Cerebellum (tissue), 4 donors: ENCODE measurements at places on chromosomes 6 and 20. TPM values are rescaled to one million over a fixed set of nuclear protein-coding genes. Genes with fewer than 3 reads are reported as not detected.

DNA sequence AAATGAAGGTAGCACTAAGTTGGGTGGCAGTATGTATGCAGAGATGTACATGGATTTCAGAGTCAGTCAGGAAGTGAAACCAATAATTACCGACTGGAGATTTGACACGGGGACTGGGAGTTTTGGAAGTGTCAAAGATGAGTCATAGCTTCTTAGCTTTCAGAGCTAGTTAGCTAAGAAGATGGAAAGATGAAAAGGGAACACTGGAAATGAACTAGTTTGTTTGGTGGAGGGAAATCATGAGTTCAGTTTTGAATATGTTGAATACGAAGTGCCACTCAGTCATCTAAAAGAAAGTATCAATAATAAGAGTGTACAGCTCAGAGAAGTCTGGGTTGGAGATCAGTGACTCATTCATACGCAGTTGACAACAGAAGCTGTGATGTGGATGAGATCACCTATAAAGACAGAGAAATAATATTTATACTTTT, 7.5 kb downstream of the ESF1 start:
- no peak for DNase-seq

- DNase-seq: no peak
Measured at GRCh38 chr6:98627129-98627775, 207.1 kb upstream of the POU3F2 start.

DNA sequence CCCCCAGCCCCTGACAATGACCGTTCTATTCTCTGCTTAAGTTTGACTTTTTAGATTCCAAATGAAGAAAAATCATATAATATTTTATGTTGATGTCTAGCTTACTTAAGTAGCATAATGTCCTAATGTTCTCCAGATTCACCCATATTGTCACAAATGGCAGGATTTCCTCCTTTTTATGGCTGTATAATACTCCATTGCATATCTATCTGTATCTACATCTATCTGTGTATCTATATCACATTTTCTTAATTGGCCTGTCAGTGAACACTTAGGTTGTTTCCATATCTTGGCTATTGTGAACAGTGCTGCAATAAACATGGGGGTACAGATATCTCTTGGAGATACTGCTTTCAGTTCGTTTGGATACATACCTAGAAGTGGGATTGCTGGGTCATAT, 7.0 kb upstream of the LRP11 start:
- DNase-seq: no peak

- no peak for DNase-seq
Measured at GRCh38 chr20:60583741-60584140, 625.5 kb downstream of the CDH26 start.

GRCh38 chr6:52909131-52909530, 367 bp downstream of the GSTA3 start:
- DNase-seq: no peak

DNA sequence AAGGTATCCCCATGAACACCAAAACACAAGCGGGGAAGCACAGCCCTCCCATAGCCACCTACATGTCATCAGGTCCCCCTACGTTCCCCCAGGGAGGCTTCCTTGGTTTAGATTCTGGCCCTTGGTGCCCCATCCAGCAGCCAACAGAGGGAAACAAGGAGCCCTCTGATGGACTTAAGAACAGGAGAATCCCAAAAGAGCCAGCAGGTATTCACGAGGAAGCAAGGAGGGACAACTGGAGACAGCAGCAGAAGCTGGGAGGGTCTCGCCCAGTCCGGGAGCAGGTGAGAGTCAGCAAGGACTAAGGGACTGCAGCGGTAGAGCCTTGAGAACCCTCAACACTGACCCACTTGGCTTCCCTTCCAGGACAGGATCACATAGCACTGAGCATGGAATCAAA, 58.4 kb upstream of the TOP1 start:
- no peak for DNase-seq

DNA sequence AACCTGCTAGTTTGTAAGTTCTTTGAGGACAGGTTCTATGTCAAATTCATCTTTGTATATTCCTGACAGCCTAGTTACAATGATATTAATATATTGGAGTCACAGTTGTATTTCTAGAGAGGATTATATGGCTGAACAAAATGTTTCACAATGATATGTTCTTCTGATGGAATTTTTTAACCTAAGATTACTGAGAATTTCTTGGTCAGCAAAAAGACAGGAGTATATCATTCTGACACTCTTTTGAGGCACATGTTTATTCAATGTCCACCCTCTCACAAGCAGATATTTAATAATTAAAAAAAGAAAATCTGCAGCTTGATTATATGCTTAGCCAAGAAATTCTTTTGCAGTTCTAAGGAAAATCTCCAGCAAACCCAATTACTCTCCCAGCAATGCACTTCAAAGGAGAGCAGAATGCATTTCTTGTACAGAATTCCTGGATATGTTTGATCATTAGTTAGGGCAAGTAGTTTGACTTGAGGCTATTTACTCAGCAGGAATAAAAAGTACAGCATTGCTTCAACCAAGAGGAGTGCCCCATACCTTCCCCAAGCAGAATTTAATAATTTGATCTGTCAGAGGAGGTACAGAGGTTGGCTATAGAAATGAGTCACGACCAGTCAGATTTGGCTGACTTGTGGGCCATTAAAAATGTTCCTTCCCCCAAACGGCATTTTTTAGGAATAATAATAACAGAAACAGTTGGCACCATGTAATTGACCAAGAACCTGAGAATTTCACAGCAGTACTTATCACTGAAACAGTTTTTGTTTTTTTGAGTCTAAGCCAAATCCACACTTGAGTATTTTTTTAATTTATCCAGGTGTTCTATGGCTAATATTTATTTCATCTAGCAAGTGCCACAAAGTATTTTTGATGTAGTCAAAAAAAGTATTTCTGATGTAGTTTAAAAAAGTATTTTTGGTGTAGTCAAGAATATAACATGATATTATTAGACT, 508.1 kb upstream of the FLRT3 start:
- no peak for DNase-seq

DNA sequence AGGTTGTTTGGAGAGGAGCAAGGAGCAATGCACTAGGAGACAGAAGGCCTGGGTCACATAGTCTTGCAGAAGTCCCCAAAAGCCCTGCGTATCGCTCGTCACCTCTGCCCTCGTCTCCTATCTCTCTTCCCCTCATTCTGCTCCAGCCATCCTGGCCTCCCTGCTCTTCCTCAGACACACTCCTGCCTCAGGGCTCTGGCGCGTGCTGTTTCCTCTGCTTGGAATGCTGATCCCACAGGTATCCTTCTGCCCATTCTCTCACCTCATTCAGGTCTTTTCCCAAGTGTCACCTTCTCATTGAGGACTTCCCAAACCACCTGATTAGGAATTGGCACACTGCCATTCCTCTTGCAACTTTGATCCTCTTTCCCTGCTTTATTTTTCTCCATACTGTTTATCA, 9.0 kb upstream of the SLC2A10 start:
- no peak for DNase-seq

DNA sequence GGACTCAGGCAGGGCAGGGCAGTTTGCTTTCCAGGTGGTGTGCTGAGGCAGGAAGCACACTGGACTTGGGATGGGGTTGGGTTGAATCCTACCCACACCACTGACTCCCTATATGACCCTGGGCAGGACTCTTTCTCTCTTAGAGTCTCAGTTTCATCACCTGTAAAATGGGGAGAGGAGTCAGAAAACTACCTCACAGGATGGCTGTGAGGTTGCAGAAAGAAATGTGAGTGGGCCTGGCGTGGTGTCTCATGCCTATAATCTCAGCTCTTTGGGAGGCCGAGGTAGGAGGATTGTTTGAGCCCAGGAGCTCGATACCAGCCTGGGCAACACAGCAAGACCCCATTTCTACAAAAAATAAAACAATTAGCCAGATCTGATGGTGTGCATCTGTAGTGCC, 67.2 kb downstream of the CD40 start:
- DNase-seq: no peak

- no peak for DNase-seq
Measured at GRCh38 chr20:59561614-59562277, 42.6 kb upstream of the PHACTR3 start.

DNA sequence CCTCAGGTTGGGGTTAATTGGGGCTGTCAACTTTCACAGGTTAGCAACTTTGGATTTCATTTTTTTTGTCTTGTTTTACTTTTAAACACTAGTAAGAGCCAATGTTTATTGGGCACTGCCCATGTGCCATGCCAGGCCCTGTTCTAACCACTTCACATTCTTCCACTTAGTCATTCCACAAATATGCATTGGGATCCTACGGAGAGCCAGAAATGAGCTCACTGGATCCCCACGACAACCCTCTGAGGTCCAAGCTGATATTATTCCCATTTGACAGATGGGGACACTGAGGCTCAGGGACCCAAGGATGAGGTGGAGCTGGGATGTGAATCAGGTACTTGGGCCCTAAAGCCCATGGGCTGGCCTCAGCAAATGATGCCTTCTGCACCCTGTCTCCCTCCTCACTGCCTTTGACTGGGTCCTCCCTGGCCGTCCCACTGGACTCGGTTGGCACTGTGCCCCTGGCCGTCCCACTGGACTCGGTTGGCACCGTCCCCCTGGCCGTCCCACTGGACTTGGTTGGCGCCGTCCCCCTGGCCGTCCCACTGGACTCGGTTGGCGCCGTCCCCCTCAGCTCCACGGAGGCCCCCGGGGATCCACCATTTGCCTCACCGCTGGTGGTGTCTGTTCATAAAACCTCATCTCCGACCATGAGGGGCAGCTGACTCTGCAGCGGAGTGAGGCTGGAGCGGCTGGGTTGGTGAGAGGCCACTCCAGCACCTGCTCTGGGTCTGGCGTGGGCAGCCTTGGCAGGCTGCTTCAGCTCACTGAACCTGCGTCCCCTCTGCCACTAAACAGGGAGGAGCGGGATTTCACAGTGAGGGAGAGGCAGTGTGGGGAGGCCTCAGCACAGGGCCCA, 4.8 kb upstream of the PMEPA1 start:
- DNase-seq: no peak

- DNase-seq: no peak
Measured at GRCh38 chr6:37190159-37190535, 20.2 kb downstream of the PIM1 start.

GRCh38 chr6:69835414-69836179, 30.8 kb upstream of the COL19A1 start:
- DNase-seq: peak; percentile 31

- DNase-seq: no peak
Measured at GRCh38 chr20:23446505-23446904, 6.2 kb downstream of the CST11 start.

DNA sequence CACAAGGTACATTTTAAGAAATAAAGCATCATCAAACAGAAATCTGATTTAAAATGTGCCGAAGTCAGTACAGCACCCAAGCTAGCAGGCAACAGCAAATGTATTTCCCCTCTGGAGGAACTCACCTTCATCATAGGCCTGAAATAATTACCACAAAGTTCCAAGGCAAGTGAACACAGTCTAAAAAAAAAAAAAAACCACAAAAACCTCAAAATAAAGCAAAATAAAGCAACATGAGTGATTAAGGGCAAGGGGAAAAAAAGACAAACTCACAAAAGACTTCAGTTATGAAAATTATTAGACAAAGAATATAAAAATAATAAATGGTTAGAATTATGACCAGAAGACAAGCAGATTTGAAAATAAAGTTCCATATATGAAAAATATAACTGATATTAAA, 10.4 kb downstream of the GPR63 start:
- DNase-seq: no peak

- peak; percentile 62 for DNase-seq
Measured at GRCh38 chr20:62267543-62267942, 29.2 kb downstream of the OSBPL2 start.

RAET1E gene
- not detected for total RNA-seq

DYNLT2 gene
- 2.9 TPM for total RNA-seq

SAYSD1 gene
- 20.8 TPM for total RNA-seq

SEL1L2 gene
- total RNA-seq: not detected

SLC17A5 gene
- 19.1 TPM for total RNA-seq

BTNL2 gene
- 0.18 TPM for total RNA-seq

NHLRC1 gene
- total RNA-seq: 2.8 TPM

KHDC1L gene
- not detected for total RNA-seq

SPATA2 gene
- total RNA-seq: 2.6 TPM

HLA-DRA gene
- 3.6 TPM for total RNA-seq

PHACTR1 gene
- 35.8 TPM for total RNA-seq

FOXS1 gene
- 1.8 TPM for total RNA-seq

FLRT3 gene
- 40.5 TPM for total RNA-seq

PLCB4 gene
- 36.4 TPM for total RNA-seq

PDE10A gene
- 41.5 TPM for total RNA-seq

F13A1 gene
- 22.0 TPM for total RNA-seq

TBXT gene
- total RNA-seq: not detected
